ENCODE measurements at places on chromosomes 5 and 9.
A peak's percentile ranks its signal among the peaks of the same experiment; 100 is the strongest.

DNA sequence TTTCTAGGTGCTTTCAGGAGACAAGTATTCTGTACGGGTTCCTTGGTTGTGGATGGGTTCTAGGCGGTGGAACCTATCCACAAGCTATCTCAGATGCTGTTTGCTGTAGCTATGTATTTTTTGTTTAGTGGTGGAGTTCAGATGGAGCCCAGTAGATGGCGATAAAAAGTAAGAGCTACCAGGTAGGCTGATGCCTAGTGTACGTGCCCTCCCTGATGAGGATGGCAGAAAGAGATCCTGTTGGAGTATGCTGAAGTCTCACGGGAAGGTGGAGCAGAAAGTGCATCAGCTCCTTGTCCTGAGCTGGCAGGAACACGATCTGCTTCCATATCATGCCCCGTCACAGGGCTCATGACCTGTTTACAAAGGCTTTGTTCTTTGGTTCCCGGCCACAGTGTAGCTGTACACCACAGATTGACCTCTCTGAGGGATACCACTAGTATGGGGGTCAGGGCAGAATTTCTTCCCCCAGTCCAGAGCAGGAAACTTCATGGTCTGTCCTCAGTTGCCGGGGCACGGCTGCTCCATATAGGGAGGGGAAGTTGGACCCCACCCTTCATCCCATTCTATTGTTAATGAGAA is 12.6 kb upstream of the UGT3A2 start:
- DNase-seq = peak; percentile 29

DNA sequence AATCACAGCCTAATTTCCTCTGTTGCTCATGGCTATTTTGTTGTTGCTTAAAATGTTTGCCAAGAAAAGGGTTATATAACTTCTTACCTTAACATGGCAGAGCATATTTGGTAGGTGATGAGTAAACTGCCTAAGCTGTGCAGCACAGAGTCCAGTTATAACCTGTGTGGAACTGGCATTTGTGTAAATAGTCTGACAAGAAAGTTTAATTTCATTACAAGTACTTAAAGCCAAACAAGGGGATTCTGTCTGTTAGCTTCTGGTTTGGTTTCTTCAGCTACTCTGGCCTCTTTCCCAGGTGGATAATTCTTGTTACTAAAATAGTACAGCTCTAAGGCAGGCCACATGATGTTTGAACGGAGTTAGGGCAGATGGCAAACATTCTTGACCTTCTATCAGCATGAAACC is 72.2 kb downstream of the PTCD2 start:
- DNase-seq = no peak

DNA sequence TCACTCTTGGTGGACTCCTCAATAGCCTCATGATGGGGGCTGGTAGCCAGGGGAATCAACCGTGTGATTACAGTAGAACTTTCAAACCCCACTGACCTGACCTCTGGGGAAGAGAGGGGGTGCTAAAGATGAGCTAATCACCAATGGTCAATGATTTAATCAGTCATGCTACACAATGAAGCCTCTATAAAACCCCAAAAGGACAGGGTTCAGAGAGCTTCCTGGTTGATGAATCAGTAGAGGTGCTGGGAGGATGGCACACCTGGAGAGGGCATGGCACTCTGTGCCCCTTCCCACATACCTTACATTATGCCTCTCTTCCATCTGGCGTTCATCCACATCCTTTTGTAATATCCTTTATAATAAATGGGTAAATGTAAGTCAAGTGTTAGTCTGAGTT is 8.9 kb upstream of the SH3TC2 start:
- DNase-seq = no peak

DNA sequence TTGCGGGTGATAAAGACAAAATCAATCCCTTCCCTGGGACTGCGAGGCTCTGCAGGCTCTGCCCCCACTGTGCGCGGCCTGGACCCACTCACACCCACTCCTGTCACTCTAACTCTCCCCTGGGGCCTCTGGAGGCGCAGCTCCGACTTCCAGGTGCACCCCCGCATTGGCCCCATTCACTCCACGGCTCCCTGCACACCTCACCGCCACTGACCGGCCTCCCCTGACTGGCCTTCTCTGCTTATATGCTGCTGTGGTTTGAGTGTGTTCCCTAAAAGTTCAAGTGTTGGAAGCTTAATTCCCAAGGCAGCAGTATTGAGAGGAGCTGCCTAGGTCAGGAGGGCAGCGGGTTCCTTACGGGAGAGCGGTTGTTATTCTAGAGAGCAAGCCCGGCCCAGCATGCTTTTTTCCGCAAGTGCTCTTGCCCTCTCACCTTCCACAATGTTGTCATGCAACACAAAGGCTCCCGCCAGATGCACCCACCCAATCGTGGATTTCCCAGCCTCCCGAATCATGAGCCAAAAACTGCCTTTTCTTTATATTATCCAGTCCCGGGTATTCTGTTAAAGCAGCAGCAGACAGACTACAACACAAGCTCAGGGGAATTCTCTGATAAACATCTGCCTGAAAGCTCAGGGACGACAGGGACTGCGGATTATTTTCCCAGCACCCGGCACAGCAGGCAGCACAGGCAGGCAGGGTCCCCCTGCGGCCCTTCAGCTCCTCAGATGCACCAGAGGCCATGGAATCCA is 73.5 kb upstream of the LRRTM2 start:
- no peak for DNase-seq

GRCh38 chr5:132776938-132777208 is 166 bp downstream of the SEPTIN8 start:
- no peak for DNase-seq

DNA sequence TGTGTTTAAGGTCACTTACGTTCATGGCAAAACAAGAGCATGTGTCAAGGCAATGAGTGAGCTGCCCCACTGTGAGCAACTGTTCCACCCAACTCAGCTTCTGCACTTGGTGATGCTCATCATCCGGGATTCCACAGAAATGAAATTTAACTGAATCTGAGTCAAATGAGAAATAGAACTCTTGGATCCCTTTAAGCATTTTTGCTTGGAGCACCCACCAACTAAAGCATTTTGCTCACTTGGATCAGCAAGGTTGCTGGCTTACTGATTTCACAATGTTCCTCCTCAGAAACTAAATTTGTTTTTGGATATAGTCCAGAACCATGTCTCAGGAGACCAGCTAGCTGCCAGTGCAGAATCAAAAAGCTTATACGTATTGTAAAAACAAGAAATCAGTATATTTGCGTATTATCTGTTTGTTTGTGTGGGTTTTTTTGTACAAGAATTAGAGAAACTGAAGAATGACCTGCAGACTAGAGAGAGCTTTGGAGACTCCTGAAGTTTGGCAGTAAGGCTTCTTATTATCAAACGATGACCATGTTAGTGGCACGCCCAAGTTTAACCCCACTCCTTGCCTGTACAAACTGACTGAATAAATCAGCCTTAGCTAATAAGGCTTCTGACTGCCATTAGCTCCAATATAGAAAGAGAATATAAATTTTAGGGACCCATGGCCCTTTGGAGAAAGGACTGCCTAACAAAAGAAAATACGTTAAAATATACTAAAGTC is 153.8 kb upstream of the FST start:
- DNase-seq = no peak

All from CD4-positive, alpha-beta T cell treated with Interleukin-4 for 4 hours (primary cell).